ENCODE measurements at places on chromosomes 5 and 9. TPM values are rescaled to one million over a fixed set of nuclear protein-coding genes. Genes with fewer than 3 reads are reported as not detected.

SLC34A3 gene
- total RNA-seq, result not detected

UGCG gene
- 9.1 TPM for total RNA-seq

ANAPC2 gene
- total RNA-seq, result 11.3 TPM

NR2F1 gene
- 0.55 TPM for total RNA-seq

MYO10 gene
- total RNA-seq, result 28.7 TPM

Measured in gastrocnemius medialis (tissue), 4 donors.